CD4-positive, alpha-beta T cell treated with Interleukin-10 for 1 hour (primary cell): ENCODE measurements at places on chromosomes 4 and X.

DNA sequence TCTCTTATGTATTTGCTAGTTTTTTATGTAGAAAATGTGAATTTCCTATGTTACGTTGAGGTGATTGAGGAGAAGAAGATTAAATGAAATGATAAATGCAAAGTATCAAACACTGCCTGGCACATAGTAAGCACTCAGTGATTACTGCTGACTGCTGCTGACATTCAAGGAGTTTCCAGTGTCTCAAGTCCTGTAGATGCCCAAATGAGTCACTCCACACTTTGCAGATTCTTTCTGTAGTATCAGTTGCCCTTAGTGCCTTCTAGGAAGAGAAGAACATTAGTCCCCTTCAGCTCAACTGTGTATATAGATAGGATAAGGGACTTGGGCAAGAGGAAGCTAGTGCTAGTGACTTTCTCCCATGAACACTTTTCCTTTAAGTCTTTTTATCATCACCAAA is 240.5 kb upstream of the TEX13A start:
- DNase-seq = no peak

DNA sequence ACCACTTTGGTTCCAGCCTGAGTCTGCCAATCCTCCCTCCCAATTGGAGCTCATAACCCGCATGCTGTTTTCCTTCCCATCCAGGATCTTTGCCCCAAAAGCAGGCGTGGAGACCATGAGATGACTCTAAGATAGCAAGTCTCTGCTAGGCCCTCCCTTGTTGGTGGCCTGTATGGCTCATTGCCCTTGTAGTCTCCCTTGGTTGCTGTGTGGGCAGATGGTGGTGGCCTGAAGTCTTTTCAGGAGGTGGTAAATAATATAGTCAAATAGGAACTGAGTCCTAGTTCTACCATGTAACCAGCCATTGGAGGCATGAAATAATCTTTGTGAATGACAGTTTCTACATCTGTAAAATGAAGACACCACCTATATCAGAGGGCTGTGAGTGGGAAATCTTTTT is 1.2 kb downstream of the ATP6AP1 start:
- DNase-seq = no peak

DNA sequence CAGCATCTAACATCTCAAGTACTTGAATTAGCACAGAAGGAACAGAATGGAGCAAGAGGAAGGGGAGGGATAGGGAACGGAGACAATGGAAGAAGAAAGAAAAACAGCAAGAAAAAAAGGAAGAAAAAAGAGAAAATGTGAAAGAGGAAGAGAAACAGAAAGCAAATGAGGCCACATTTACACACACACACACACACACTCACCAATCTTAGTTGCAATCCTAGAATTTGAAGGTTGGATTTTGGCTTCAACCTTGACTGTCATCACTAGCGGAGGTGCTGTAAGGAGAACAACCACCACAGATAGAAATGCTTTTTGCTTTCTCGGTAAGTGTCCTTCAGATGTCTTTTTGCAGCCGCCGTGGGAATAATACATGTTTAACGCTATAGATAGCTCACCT is 327.1 kb upstream of the NWD2 start:
- no peak for DNase-seq

DNA sequence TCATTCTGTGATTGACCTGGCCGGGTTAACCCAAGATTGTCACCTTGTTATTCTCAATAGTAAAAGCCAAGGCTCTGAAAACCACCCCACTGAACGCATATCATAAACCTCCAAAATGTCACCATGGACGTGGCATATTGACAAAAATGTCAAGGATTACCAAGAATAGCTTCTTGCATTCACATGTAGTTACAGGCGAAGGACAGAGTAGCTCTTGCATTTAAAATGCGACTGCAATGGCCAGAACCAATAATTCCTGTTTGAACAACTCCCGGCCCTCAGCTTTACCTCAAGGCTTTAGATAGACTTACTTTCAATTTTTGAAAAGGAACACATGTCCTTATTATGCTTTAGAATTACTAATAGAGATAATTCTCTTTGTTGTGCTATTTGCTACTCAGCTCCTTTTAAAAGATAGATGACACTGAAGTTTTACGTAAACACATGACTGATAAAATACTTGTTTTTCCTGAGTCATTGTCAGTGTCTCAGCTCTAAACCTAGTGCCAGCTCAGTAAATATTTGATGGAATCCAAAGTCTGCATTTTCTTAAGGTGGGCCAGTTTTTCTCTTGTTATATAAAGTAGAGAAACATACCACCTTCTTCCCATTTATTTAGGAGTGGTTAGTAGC is 66.3 kb downstream of the CLDN34 start:
- DNase-seq = no peak

DNA sequence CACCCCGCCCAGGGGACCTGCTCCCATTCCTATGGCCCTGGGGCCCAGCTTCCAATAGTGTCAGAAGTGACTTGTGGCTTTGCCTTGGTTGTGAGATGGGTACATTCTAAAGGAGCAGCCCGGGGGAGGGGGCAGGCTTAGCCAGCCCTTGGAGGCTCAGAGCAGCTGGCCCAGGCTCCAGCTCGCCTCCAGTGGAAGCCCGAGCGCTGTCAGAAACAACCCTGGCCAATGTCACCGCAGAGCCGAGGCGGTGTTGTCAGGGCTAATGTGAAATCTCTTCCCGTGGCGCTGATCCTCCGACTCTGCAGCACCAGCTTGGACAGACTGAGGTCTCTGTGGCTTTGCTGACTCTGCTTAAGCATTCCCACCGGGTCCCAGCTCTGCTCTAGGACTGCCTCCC is 29.2 kb upstream of the ZNF81 start:
- DNase-seq = no peak

DNA sequence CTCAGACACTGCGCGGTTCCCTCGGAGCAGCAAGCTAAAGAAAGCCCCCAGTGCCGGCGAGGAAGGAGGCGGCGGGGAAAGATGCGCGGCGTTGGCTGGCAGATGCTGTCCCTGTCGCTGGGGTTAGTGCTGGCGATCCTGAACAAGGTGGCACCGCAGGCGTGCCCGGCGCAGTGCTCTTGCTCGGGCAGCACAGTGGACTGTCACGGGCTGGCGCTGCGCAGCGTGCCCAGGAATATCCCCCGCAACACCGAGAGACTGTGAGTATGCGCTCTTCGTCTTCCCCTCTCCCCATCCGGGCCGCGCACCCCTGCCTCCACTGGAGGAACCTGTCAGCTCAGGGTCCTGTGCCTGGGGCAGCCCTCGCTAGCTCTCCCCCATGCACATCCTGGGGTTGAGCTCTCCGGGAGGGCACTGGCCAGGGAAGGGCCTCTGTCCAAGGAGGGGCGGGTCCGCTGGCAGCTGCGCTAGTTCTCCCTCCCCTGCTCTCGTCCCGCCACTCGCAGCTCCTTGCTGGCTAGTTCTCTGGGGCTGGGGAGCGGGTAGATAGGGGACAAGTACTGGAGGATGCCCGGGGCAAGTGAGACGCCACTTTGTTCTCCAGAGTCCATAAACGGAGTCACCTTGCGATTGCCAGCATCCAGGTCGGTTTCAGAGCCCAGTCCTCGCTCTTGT is 2.2 kb downstream of the SLIT2 start:
- no peak for DNase-seq

DNA sequence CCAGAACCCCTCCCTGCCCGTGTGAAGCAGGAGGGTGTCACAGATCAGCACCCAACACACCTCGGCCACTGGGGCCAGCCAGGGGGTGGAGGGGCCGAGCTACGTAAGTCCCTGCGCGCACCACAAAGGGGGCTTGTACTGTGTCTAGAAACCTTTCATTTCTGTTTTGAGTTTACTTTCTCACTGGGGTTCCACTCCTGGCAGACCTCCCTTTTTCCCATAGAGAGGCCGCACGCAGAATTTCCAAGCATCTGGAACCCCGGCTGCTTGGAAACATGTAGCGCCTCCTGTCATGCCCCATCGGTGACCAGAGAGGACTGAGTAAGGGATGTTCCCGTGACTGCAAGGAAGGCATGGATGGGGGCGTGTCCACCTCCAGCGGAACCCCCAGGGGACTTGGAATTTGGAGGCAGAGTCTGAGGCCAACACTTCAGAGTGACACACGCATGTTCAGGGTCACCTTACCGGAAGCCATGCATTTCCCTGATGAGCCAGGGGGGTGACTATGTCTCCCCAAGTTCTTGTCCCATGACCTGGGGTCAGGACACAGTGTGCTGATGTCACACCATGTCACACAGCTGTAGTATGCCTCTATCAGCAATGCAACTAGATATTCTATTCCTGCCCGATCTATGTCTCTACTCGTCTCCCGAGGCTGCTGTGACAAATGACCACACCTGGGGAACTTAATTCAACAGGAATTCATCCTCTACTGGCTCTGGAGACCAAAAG is 105.3 kb downstream of the DHRSX start:
- no peak for DNase-seq

GRCh38 chrX:47645530-47645929 is 4.8 kb downstream of the ELK1 start:
- DNase-seq = no peak

- no peak for DNase-seq
Observed at GRCh38 chr4:25350561-25350960, 26.5 kb upstream of the ANAPC4 start.

DNA sequence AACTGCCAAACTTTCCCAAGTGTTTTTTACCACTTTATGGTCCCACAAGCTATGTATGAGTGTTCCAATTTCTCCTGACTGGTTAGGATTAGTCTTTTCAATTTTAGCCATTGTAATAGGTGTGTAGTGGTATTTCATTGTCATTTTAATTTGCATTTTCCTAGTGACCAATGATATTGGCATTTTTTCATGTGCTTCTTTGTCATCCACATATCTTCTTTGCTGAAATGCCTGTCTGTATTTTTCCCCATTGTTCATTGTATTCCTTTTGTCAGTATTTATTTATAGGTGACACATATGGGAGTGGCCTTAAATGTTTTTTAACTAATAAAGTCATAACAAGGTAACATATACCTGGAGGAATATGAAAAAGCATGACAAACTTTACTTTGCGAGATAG is 9.2 kb upstream of the UBE2D3 start:
- no peak for DNase-seq

GRCh38 chr4:62004881-62005280 is 804.8 kb downstream of the ADGRL3 start:
- no peak for DNase-seq

DNA sequence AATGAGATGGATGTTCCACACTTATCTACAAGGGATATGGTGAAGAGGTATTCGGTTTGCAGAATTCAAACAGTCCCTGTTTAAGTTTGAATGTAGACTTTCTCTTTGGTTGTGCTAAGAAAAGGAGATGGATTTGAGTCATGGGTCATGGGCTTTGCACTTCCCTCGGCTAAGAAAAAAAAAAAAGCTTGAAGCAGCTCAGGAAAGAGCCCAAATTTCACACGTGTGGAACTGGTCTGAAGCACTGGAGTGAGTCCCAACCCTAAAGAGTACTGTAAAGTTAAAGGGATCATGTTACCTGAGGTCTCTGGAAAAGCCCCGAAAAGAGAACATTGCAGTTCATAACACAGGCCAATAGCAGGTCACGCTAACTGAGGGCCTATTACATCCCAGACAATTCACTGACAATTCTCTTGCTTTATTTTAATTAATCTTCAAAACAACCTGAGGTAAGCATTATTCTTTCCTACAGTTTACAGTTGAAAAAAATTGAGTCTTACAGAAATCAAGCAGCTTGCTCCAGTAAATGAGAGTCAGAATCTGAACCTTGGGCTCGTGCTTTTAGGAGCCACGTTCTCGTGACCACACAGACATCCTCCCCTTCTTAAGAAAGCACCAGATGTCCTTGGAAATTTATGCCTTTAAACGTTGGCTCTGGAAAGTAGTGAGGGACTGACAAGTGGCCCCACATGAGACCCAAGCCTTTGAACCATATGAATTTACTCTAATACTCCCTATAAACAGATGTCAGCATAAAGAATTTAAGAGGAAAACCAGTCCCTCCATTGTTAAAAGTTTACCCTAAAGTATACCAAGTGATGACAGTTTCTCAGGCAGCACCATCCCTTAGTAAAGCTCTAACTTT is 89.3 kb downstream of the MAD2L1 start:
- no peak for DNase-seq

GRCh38 chr4:1795299-1796195 is 2.5 kb downstream of the FGFR3 start:
- no peak for DNase-seq

DNA sequence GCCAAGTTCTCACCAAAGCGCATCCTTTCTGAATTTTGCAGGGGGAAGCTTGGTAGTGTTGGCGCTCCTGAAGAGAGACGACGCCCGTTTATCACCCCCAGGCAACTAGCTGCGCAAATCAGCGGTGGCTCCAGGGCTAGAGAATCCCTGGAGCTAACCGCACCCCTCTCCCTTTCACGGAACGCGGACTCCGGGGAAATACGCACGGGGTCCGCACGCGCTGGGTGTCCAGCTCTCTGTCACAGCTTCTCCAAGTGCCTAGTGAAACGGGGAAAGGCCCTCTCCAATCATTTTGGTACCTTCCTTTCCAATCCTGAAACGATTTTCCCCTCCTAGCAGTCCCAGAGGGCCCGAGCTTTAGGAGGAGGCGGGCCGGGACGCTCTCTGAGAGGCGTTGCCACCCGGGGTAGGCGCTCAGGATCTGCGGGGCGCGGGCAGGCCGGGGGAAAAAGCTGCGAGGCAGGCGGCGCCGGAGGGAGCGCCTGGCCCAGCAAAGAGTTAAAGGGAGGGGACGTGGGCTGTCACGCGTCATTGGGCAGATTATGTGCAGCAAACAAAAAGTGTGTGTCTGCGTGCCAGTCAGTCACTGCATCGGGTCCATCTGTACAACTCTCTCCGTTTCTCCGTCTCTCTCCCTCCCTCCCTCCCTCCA is at the start of gene PRDM8:
Gene PRDM8, plus strand, starts transcription at position 582 of the 652 bp plus-strand sequence. CDS start 2,578 bp downstream, outside the sequence.
- peak; percentile 39 for DNase-seq

- DNase-seq = no peak
Observed at GRCh38 chr4:31291238-31291637, 571.1 kb downstream of the PCDH7 start.

DNA sequence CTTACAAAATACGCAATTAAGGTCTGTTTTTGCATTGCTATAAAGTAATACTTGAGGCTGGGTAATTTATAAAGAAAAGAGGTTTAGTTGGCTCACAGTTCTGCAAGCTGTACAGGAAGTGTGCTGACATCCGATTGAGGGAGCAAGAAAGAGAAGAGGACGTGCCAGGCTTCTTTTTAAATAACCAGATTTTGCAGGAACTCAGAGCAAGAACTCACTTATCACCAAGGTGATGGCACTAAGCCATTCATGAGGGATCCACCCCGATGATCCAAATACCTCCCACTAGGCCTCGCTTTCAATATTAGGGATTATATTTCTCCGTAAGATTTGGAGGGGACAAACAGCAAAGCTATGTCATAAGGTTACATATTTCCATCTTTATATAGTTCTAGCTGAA is 456.7 kb downstream of the GLUD2 start:
- no peak for DNase-seq

- no peak for DNase-seq
Observed at GRCh38 chr4:78870056-78870455, 69.2 kb downstream of the PAQR3 start.

GRCh38 chrX:102008901-102009300 is 77.1 kb upstream of the ZMAT1 start:
- no peak for DNase-seq

GRCh38 chrX:133314281-133314680 is 96.1 kb upstream of the TFDP3 start:
- DNase-seq = no peak

DNA sequence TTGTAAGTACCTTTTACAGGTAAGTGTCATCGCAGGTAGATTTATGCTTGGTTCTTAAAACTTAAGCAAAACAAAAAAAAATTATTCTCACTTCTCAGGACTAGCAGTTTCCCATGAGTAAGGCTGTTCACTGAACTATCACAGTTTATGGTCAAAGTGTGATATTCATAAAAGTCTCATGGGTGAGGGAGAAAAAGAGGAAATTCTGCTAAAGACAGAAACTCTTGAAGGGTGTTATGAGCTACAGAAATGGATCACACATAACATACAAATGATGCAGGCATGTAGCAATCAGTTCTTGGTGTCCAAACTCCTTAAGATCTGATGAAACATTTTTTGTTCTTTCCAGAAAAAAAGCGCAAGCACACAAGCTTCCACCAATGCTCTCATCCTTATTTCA is 8.5 kb downstream of the RAB9A start:
- DNase-seq = no peak
